Fibroblast of villous mesenchyme (primary cell): ENCODE measurements at places on chromosomes 7 and 10. TPM values are rescaled to one million over a fixed set of nuclear protein-coding genes. Genes with fewer than 3 reads are reported as not detected.

The CTNNA3 gene
- total RNA-seq = under 0.01 TPM in 1 of 2 replicates, not detected in the other

The AOC1 gene
- not detected in 2 replicates for total RNA-seq

The HSPA14 gene
- total RNA-seq = 12.2 and 15.5 TPM in 2 replicates

The MKX gene
- total RNA-seq = 5.8 and 6.9 TPM in 2 replicates

The SRPK2 gene
- 60.9 and 64.7 TPM in 2 replicates for total RNA-seq

The ZNF107 gene
- total RNA-seq = 2.3 and 3.9 TPM in 2 replicates

The FZD8 gene
- total RNA-seq = 8.7 and 11.2 TPM in 2 replicates

The FAM180A gene
- total RNA-seq = 2.9 and 3.0 TPM in 2 replicates

The FEZF1 gene
- total RNA-seq = not detected in 2 replicates

The C7orf57 gene
- under 0.01 and 0.43 TPM in 2 replicates for total RNA-seq

The WDR11 gene
- total RNA-seq = 81.5 and 85.9 TPM in 2 replicates

The PPP1R9A gene
- under 0.01 TPM in 2 replicates for total RNA-seq

The PRLHR gene
- total RNA-seq = not detected in 2 replicates

The ADCYAP1R1 gene
- total RNA-seq = under 0.01 TPM in 1 of 2 replicates, not detected in the other

The COL17A1 gene
- not detected in 2 replicates for total RNA-seq
